ENCODE measurements at places on chromosomes 5 and 9.

- no peak for DNase-seq
Measured at GRCh38 chr5:56745864-56746263, 69.5 kb upstream of the MAP3K1 start.

DNA sequence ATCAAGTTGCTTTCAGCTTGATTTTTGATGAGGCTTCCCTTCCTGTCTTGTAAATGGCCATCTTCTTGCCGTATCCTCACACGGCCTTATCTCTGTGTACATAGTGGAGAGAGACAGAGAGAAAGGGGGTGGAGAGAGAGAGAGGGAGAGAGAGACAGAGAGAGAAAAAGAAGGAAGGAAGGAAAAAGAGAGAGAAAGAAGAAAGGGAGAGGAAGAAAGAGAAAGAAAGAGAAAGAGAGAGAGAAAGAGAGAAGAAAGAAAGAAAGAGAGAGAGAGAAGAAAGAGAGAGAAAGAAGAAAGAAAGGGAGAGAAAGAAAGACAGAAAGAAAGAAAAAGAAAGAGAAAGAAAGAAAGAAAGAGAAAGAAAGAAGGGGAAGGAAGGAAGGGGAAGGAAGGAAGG lies 46.6 kb downstream of the ITGA1 start:
- DNase-seq: no peak

GRCh38 chr5:57858905-57859304 lies 376.3 kb upstream of the ACTBL2 start:
- DNase-seq: no peak

DNA sequence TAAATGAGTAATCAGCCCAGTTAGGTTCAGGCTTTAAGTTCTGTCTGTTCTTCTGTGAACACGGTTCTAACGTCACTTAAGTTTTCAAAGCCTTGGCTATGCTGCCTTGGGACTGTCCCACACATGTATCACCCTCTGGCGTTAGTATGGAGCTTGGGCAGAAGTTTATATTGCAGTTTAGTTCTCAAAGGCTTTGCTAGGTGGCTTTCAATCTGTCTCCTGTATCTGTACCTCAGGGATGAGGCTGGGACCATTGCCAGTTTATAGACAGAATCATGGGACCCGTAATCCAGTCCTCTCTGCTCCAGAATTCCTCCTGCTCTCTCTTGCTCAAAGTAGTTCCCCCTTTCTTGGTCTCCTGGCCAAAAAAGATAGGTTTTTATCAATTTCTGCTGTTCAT lies 12.1 kb downstream of the C9orf40 start:
- no peak for DNase-seq

DNA sequence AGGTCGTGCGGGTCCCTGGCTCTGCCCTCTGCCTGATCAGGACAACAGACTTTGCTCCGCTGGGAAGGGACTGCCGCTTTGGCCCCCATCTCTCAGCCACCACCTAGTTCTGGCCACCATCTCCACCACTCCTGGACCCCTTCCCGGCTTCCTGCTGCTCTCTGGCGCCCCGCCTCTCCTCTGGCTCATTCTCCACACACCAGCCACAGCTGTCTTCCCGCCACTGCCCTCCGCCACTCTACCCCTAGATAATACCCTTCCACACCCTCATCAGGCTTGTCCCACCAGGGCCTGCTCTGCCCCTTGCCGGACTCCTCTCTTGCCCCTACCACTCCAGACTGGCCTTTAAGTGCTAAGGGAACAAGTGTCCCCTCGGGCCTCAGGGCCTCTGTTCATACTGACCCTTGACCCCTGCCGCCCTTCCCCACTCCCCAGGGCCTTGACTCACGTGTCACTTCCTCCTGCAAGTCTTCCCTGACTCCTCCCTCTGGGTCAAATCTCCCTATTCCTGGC lies 3.0 kb upstream of the CDX1 start:
- DNase-seq: no peak

DNA sequence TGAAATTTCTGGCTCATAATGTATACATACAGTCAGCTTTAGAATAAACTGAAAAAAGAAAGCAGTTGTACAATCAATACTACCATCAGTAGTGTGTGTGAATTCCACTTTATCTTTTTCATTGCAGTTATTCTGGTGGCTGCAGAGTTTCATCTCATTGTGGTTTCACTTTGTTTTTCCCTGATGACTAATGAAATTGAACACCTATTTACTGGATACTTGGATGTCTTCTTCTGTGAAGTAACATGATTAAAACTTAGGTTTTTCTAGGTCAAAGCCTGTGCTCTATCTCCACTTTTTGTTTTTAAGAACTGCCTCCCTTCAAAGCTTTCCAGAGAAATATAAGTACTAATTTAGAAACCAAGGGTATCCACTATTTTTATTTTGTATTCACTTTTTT lies 174.3 kb downstream of the TRPM3 start:
- no peak for DNase-seq

DNA sequence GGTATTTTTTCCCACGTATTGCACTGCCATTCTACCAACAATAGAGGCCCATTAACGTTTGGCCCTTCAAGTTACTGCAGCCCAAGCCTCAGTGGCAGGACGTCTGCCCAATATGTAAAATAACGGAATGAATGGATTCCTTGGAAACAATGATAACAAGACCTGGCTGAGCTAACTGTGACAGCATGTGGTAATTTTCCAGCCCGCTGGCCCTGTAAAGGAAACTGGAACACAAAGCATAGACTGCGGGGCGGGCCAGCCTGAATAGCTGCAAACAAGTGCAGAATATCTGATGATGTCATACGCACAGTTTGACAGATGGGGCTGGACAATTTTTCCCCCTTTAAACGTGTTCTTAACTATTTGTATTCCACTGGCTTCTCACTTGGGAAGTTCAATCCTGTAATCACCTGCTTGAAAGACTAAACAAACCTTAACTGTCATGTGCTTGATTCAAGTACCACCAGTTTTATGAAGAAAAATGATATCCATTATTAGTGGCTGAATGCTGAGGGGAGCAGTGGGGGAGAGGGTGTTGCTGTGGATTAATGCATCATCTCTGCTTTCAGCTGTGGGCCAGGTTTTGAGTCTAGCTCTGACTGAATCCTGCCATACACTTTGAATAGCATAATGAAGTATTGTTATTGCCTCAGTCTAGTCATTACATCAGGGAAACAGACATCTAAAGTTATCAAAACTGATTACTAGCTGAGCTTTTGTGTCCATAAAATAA lies 323.9 kb downstream of the TMEM161B start:
- no peak for DNase-seq

DNA sequence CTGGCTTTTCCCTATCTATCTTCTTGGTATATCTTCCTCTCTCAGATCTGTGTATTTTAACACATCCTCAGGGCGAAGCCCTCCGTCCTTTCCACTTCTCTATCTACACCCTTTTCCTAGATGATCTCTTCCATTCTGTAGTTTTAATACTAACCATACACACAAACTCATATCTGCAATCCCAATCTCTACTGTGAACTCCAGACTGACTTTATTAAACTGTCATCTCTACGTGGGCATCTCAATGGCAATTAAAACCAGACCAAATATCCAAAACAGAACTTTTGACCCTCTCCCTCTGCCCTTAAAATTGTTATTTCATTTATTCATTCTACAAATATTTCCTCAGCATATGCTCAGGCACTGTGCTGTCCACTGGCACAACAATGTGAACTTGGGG lies 7.1 kb downstream of the FNIP1 start:
- no peak for DNase-seq

- no peak for DNase-seq
Measured at GRCh38 chr5:107670932-107671741, at the start of gene EFNA5. TSS of gene EFNA5 (minus strand) at chr5:107670937.

GRCh38 chr5:127280491-127281220 lies 9.9 kb upstream of the MEGF10 start:
- DNase-seq: no peak

GRCh38 chr5:75367401-75367800 lies 30.4 kb downstream of the HMGCR start:
- DNase-seq: no peak

GRCh38 chr9:7405924-7406604 lies 393.5 kb downstream of the DMAC1 start:
- no peak for DNase-seq

DNA sequence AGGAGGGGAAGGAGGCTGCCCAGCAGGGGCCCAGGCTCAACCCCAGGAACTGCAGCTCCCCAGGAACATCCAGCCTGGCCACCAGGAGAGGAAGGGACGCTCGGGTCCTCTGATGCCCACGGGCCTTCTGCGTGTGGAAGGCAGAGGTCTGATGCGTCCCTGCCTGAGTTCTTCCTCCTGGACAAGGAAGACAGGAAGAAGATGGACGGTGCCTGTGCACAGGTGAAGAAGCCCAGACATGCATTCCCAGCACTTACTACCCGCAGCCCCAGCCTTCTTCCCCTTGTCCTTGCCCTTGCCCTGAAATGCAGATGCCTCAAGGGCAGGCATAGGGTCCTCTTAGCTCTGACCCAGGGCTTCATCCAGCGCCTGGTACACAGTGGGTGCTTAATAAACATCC lies 56.7 kb upstream of the IRX1 start:
- no peak for DNase-seq

DNA sequence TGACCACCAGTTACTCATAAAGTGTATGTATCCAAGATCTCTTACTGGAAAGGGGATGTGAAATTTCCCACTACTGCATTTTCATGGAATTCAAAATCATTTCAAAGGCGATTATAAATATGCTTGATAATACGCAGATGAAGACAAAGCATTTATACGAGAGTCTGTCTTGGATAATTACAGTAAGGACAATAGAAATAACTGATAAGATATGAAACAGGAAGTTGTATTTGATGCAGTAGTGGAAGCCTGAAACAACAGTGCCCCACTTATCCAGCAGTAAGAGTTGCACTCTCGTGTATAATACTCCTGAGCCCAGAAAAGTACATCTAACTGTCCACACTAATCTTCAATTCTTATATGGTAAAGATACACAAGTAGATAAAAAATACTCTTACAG lies 188.7 kb upstream of the POU5F2 start:
- DNase-seq: no peak

- DNase-seq: no peak
Measured at GRCh38 chr5:13860146-13860545, 84.3 kb downstream of the DNAH5 start.

- DNase-seq: no peak
Measured at GRCh38 chr5:167731951-167732350, 559.5 kb upstream of the WWC1 start.

- no peak for DNase-seq
Measured at GRCh38 chr5:6592601-6593000, 40.2 kb downstream of the NSUN2 start.

DNA sequence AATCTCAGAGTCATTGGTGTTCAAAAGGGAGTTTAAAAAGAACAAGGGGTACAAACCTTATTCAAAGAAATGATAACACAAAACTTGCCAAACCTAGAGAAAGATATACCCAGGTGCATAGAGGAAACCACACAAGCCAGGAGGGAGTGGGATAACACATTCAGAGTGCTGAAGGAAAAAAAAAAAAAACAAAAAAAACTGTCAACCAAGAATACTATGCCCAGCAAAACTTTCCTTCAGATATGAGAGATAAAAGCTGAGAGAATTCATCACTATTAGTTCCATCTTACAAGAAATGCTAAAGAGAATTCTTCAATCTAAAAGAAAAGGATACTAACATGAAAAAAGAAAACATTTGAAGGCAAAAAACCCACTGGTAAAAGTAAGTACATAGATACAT lies 11.5 kb upstream of the TESK1 start:
- no peak for DNase-seq

DNA sequence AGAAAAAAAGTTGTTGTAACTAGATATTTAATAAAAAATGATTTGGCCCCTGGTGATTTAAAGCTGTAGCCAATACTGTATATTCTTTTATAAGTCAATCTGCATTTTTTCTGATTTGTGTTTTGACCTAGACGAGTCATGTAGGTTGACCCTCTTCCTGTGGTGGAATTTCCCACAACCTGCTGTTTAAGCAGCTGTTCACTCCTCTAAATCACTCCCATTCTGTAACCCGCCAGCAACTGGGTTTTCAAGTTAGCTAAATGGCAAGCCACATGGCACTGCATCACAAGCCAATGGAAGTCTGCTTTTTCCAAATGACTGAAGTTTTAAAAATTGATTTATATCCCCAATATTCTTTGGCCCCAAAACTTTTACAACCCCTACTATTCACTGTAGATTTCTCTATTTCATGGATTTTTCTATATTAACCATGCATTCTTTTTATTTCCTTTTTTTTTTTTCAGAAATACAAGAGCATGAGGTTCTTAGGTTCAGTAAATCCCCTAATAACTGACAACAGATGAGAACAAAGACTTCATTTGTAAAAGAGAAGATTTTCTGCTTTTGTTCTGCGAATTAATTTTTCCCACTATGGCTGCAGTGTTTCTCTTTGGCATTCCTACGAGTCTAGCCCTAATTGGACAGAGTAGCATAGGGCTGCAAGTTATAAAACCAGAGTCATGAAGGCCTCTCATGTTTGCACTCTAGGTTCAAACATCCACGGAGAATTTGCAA lies 184.5 kb upstream of the TLE4 start:
- no peak for DNase-seq

GRCh38 chr5:82595113-82595512 lies 317.0 kb upstream of the RPS23 start:
- no peak for DNase-seq

GRCh38 chr5:10172247-10172646 lies 77.4 kb downstream of the ATPSCKMT start:
- DNase-seq: no peak

DNA sequence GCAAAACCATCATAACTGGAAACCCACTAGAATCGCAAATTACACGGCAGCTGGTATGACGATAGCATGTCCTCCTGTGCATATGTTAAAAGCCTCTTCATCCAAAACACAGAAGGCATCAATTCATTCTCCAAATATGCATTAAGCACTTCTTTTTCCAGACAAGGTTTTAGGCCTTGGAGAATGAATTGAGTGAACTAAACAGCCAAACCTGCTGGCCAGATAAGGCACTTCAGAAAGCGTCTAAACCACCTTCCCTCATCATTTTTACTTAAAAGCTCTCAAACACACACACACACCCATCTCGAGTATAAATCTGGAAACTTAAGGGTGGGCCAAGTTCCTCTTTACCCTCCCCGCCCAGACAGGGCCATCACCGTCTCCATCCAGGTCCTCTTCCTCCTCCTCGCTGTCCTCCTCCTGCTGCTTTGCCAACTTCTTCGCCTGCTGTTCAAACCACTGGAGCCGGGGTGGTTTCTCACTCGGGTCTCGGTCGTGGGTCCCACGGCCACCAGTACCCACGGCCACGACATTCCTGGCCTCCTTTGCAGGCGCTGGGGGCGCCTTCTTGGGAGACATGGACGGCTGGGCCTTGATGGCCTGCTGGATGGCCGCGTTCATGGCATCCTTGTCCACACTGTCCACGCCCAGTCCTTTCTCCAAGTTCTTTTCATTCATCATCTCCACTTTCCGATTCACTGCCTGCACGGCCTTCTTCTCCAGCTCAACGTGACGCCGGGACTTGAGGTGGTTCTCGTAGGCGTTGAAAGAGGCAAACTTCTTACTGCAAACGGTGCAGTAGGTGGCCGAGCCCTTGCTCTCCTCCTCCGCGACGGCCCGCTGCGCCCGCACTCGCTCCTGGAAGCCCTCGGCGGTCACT lies 696 bp downstream of the ZNF622 start:
- DNase-seq: no peak

GRCh38 chr9:83708515-83709158 lies 879 bp upstream of the UBQLN1 start:
- DNase-seq: peak; percentile 54

Measured in activated gamma-delta T cell treated with Interleukin-2 at 50 U/mL for 16 hours (primary cell).